SHP77 (cell line): ENCODE measurements at places on chromosomes 4 and X.

DNA sequence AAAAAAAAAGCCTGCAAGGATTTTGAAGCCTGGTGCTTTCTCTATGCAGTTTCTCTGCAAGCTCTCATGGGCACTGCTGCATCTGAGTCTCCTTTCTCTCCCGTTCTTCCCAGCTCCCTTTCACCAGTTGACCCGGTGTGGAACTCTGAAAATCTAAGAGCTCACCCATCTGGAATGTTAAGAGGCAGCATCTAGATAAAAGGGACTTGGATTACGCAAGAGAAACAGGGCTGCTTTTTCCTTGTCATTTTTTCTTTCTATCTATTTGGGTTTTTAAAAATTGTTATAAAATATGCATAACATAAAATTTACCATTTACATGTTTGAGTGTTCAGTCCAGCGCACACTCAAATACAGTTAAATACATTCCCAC is 95.2 kb upstream of the RPS6KA3 start:
- no peak for DNase-seq

DNA sequence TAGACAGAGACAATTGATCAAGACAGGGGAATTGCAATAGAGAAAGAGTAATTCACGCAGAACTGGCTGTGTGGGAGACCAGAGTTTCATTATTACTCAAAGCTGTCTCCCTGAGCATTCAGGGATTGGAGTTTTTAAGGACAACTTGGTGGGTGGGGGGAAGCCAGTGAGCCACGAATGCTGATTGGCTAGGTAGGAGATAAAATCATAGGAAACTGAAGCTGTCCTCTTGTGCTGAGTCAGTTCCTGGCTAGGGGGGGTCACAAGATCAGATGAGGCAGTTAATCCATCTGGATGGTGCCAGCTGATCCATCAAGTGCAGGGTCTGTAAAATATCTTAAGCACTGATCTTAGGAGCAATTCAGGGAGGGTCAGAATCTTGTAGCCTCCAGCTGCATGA is 358.6 kb downstream of the GPM6A start:
- no peak for DNase-seq

- no peak for DNase-seq
Observed at GRCh38 chr4:95107635-95108034, 349.9 kb downstream of the BMPR1B start.

GRCh38 chr4:13888112-13888511 is 260.6 kb upstream of the BOD1L1 start:
- no peak for DNase-seq

DNA sequence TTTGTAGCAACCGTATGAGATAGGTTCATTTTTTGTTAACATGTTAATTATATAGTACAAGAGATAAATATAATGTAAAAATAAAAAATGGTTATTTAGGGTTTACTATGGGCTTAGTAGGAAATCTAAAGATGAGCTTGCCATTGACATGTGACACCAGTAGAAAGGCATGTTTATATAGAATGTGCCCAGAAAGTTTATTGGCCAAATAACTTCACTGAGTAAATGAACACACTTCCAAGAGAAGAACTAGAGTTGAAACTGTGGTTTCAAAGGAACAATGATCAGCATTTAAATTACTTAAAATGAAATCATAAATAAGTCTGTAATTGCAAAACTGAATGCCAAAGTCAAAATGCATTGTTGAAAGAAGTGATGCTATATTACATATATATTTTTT is 503.3 kb downstream of the STPG2 start:
- no peak for DNase-seq

DNA sequence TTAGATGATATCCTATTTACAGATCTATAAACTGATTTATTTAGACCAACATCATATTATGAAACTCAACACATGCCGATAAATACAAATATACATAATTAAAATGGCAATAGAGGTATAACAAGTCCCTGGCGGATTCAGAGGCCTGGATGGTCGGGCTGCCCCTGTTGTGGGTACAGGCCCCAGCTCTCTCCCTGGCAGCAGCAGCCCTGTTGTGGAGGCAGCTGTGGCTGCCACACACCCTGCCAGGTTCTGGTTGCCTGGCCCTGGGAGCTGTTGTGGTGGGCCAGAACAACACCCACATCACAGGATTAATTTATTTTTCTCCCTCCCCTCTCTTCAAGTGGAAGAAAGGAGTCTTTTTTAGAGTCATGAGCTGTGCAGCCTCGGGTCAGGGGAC is 12.1 kb upstream of the TCEAL2 start:
- no peak for DNase-seq

GRCh38 chrX:38859602-38860001 is 58.3 kb downstream of the MID1IP1 start:
- DNase-seq = no peak

- DNase-seq = no peak
Observed at GRCh38 chr4:129926936-129927335, 831.0 kb downstream of the C4orf33 start.

- DNase-seq = no peak
Observed at GRCh38 chr4:71338846-71339593, at the start of gene SLC4A4. SLC4A4 (plus strand) TSS chr4:71339020.

DNA sequence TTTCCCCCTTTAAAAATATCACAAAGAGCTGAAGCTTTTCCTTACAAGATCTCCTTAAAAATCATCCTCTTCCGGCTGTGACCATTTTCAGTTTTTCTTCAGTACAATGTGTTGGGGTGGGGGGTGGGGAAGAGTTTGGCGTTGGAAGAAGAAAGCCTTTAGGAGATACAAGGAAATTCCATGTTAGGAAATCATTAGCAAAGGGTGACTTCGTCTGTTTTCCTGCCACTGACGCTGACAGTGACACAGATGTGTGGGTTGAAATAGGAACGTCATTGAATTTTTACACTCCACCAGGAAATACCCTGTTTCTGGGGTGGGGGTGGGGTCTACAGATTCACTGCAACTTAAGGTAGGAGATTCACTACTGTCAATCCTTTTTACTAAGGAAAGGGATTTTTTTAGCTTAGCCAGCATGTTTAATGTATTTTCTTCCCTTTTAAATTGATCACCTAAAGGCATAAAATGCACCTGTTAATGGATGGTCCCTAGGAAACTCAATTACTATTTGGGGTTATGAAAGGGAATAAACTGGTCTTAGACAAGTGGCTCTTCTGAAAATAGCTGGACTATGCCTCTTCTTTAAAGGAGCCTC is 3.9 kb downstream of the MAMLD1 start:
- DNase-seq = no peak

GRCh38 chrX:14420841-14421240 is 108.5 kb upstream of the GLRA2 start:
- no peak for DNase-seq
